ENCODE measurements at places on chromosomes 12 and 14. TPM values are rescaled to one million over a fixed set of nuclear protein-coding genes. Genes with fewer than 3 reads are reported as not detected.

DNA sequence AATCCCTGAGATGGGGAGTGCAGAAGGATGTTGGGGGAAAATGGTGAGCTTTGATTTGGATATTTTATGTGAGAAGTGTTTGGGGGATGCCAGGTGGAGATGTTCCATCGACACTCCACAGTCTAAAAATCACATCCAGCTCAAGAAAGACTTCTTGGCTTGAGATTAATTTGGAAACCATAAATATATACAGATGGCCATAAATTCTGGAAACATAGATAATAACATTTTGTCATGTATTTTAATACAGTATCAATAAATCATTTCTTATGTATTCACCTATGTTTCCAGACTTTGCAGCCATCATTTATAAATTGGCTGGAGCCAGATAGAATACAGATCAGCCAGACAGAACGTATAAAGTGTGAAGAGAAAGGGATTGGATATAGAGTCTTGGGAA lies 245.5 kb upstream of the DDHD1 start:
- DNase-seq = no peak
- H3K27me3 ChIP-seq = no peaks in the 10 kb centered on the region
- no peak overlapping the region for H3K4me3 ChIP-seq
- H3K27ac ChIP-seq = no peak overlapping the region
- no peaks in the 10 kb centered on the region for H3K36me3 ChIP-seq

GRCh38 chr14:84090837-84091236 lies 1439.1 kb upstream of the FLRT2 start:
- H3K4me3 ChIP-seq = no peak overlapping the region
- H3K27me3 ChIP-seq = no peaks in the 10 kb centered on the region
- no peak overlapping the region for H3K27ac ChIP-seq
- DNase-seq = no peak

GRCh38 chr14:84036840-84037239 lies 1493.1 kb upstream of the FLRT2 start:
- H3K27me3 ChIP-seq = no peaks in the 10 kb centered on the region
- H3K27ac ChIP-seq = no peak overlapping the region
- H3K36me3 ChIP-seq = no peaks in the 10 kb centered on the region
- H3K4me1 ChIP-seq = no peaks in the 10 kb centered on the region
- no peak overlapping the region for H3K4me3 ChIP-seq

- DNase-seq = no peak
- H3K27ac ChIP-seq = no peak overlapping the region
- no peak overlapping the region for H3K4me3 ChIP-seq
- H3K27me3 ChIP-seq = no peaks in the 10 kb centered on the region
- no peaks in the 10 kb centered on the region for H3K36me3 ChIP-seq
Measured at GRCh38 chr12:71029302-71029701, 108.8 kb upstream of the PTPRR start.

GRCh38 chr14:48665077-48665784 lies 920.9 kb downstream of the RPS29 start:
- H3K27ac ChIP-seq = no peak overlapping the region
- no peaks in the 10 kb centered on the region for H3K36me3 ChIP-seq
- DNase-seq = no peak
- no peak overlapping the region for H3K4me3 ChIP-seq
- no peaks in the 10 kb centered on the region for H3K4me1 ChIP-seq

DNA sequence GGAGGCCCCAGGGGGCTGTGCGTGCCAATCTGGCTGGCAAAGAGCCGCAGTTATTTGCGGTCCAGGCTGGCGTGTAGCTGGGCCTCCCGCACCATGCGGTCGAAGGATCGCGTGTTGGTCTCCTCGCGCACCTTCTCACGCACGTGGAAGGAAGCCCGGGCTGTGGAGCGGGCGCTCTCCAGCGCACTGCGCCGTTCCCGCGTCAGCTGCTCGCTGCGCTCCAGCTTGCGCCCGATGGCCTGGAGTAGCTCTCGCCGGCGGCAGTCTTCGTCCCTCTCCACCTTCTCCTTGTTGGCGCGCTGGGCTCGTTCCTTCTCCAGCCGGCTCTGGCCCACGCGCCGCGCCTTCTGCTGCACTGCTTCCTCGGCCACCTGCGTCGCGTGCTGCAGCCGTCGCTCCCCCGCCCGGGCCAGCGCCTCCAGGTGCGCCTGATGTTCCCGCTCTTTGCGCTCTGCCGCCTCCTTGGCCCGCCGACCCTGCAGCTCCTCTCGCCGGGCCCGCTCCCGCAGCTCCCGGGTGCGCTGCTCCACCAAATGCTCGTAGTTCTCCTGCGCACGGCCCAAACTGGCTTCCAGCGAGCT lies 3.1 kb downstream of the CCDC177 start:
- H3K27ac ChIP-seq = no peak overlapping the region
- H3K4me1 ChIP-seq = peaks cover 5% of the 10 kb centered on the region
- H3K36me3 ChIP-seq = no peaks in the 10 kb centered on the region
- no peak for DNase-seq
- H3K27me3 ChIP-seq = peaks cover 60% of the 10 kb centered on the region
- H3K4me3 ChIP-seq = no peak overlapping the region

GRCh38 chr14:86243158-86243557 lies 713.2 kb downstream of the FLRT2 start:
- H3K27ac ChIP-seq = no peak overlapping the region
- H3K36me3 ChIP-seq = no peaks in the 10 kb centered on the region
- DNase-seq = no peak
- no peak overlapping the region for H3K4me3 ChIP-seq

DNA sequence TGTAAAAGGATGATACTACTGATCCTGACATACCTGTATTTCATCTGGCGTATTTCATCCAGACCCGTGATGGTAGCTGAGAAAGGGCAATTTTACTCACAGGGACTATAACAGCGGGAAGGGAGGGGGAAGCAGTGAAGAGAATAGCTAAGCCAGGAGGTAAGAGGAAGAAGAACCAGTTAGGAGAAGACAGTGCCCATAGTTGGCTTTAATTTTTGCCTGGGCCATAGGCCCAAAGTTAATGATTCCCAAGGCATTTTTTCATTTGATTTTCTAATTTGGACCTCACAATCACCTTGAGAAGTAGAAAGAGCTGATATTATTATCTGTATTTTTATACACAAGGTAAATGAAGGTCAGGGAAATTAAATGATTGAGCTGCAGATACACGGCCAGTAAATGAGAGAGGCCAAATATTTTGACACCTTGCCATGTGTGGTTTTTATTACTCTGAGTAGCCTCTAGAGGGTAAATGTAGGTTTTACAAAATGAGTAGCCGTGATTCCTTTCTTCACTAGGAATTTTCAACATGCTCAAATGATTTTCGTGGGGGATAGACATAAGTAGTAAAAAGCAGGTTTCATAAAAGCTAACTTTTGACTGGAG lies 382.2 kb downstream of the FUT8 start:
- no peaks in the 10 kb centered on the region for H3K27me3 ChIP-seq
- H3K4me3 ChIP-seq = no peak overlapping the region
- H3K36me3 ChIP-seq = no peaks in the 10 kb centered on the region
- DNase-seq = no peak
- H3K27ac ChIP-seq = no peak overlapping the region

DNA sequence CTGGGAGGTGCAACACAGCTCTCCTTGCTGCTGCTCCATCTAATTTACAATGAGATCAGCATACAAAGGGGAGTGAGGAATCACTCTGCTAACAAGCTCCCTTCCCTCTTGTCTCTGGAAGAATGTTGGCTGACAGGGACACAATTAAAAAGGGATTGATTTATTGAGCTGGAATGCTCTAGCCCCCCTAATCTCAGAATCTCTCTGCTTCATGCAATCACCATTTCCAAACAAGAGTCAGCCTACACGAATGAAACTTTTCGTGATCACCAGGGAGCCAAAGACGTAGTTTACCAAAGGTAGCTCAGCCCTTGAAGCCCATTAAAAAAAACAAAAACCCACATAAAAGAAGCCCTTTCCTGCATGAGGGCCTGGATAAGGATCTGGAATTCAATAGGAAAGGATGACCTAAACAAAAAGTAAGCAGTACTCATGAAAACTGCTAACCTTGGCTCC lies 223.8 kb downstream of the C12orf75 start:
- H3K36me3 ChIP-seq = no peaks in the 10 kb centered on the region
- no peak for DNase-seq
- no peaks in the 10 kb centered on the region for H3K4me1 ChIP-seq
- no peak overlapping the region for H3K27ac ChIP-seq

GRCh38 chr12:119230807-119231206 lies 52.1 kb downstream of the HSPB8 start:
- H3K4me3 ChIP-seq = no peak overlapping the region
- no peaks in the 10 kb centered on the region for H3K4me1 ChIP-seq
- no peak overlapping the region for H3K27ac ChIP-seq
- DNase-seq = no peak
- H3K27me3 ChIP-seq = peaks cover 5% of the 10 kb centered on the region

DNA sequence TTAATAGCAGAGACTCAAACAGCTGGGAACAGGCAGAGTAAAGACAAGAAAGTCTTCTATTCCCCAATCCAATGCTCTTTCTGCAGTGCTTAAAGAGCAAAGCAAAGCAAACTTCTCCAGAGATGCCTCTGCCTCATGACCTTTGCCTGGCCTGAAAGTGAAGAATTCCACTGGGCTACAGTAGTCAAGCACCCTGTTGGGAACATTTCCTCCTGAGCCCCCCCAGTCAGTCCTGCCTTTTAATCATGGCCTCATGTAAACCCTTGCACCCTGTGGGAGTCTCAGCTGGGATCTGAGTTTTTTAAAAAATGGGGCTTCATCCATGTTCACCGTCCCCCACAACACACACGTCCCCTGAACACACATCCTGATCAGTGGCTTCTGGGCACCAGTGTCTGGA lies 62.7 kb upstream of the TSPAN11 start:
- no peak for DNase-seq
- H3K27ac ChIP-seq = no peak overlapping the region
- H3K4me1 ChIP-seq = no peaks in the 10 kb centered on the region

DNA sequence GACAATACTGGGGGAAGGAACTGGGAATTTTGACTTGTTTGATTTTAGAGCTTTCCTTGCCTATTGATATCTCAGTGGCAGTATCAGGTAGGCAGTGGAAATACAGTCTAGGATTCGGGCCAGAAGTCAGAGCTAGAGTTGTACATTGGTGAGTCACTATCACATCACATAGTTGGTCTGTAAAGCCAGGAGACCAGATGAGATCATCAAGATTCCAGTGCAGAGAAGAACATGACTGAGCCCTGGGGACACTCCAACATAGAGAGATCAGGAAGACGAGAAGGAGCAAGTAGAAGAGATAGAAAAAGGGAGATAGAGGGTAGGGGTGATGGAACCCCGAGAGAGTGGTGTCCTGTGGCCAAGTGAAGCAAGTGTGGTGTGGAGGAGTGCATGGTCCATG lies 46.6 kb upstream of the NR1H4 start:
- no peaks in the 10 kb centered on the region for H3K4me1 ChIP-seq
- H3K36me3 ChIP-seq = no peaks in the 10 kb centered on the region
- no peak overlapping the region for H3K27ac ChIP-seq
- DNase-seq = no peak
- peaks cover 10% of the 10 kb centered on the region for H3K27me3 ChIP-seq
- H3K4me3 ChIP-seq = no peak overlapping the region

DNA sequence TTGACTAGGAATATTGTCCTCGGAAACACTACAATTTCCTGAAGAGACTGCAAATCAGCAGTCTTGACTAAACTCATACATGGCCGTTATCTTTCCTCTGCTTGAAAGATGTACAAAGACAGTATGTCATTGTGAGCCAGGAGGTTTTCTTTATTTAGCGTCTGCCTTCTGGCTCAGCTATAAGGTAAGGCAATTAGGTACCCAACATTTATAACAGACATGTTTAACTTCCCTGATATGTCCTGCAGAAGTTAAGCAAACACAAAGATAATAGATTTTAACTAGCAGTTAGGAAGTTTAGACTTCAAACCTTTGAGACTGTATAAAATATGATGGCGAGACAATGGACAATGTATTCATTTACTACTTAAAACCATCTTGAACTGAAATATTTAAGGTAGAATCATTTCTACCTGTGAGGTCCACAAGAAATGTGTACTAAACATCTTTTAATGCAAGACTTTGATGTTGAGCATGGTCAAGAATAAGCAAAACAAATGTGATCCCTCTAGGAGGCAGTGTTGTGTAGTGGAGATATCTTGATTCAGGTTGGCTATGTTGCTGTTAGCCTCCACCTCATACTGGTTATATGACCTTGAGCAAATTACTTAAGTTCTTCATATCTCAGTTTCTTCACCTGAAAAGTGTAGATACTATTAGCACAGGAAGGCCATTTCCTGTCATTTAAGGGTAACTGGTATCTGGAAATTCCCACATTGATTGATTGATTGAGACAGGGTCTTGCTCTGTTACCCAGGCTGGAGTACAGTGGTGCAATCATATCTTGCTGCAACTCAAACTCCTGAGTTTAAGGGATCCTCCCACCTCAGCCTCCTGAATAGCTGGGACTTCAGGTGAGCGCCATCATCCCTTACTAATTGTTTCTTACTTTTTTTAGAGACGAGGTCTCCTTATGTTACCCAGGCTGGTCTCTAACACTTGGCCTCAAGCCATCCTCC lies 96.3 kb upstream of the EEA1 start:
- H3K4me1 ChIP-seq = no peaks in the 10 kb centered on the region
- no peaks in the 10 kb centered on the region for H3K27me3 ChIP-seq
- H3K36me3 ChIP-seq = no peaks in the 10 kb centered on the region
- no peak for DNase-seq
- H3K27ac ChIP-seq = no peak overlapping the region

- no peak overlapping the region for H3K27ac ChIP-seq
- H3K4me1 ChIP-seq = no peaks in the 10 kb centered on the region
- H3K36me3 ChIP-seq = no peaks in the 10 kb centered on the region
- DNase-seq = no peak
- no peak overlapping the region for H3K4me3 ChIP-seq
- no peaks in the 10 kb centered on the region for H3K27me3 ChIP-seq
Measured at GRCh38 chr12:10031771-10032175, 1.3 kb downstream of the CLEC9A start.

DNA sequence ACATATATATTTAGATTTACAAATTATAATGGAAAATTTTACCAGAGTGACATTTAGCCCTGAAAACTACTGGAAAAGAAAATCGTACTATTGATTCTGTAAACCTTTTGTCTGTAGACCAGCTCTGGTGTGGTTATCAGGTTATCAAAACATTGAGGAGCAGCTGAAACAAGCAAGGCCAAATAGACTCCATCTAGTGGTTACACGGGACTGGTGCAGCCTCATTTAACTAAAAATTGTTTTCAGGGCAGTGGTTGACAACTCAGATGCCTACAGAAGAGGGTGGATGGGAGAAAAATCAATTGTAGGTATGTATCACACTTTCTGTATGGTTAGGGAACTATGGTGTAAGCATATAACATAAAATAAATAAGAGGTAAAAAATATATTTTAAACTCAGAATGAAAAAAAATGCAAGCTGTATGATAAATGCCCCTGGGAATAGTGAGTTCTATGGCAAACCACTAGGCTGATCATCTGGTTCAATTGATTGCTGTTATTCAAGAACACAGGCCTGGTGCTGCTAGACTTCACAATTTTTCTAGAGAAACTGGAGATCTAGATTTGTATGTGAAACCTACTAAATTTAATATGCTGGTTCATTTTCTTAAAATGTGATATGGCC lies 51.2 kb downstream of the ACSS3 start:
- no peaks in the 10 kb centered on the region for H3K36me3 ChIP-seq
- H3K4me3 ChIP-seq = no peak overlapping the region
- H3K27me3 ChIP-seq = no peaks in the 10 kb centered on the region

The CABP1 gene
- total RNA-seq = 0.50 TPM

The TC2N gene
- 28.5 TPM for total RNA-seq

The PTPRB gene
- total RNA-seq = not detected

The DPPA3 gene
- total RNA-seq = not detected

All from activated CD8-positive, alpha-beta T cell treated with anti-CD3 and anti-CD28 coated beads for 36 hours (primary cell).